ENCODE measurements at places on chromosomes 4 and X.

DNA sequence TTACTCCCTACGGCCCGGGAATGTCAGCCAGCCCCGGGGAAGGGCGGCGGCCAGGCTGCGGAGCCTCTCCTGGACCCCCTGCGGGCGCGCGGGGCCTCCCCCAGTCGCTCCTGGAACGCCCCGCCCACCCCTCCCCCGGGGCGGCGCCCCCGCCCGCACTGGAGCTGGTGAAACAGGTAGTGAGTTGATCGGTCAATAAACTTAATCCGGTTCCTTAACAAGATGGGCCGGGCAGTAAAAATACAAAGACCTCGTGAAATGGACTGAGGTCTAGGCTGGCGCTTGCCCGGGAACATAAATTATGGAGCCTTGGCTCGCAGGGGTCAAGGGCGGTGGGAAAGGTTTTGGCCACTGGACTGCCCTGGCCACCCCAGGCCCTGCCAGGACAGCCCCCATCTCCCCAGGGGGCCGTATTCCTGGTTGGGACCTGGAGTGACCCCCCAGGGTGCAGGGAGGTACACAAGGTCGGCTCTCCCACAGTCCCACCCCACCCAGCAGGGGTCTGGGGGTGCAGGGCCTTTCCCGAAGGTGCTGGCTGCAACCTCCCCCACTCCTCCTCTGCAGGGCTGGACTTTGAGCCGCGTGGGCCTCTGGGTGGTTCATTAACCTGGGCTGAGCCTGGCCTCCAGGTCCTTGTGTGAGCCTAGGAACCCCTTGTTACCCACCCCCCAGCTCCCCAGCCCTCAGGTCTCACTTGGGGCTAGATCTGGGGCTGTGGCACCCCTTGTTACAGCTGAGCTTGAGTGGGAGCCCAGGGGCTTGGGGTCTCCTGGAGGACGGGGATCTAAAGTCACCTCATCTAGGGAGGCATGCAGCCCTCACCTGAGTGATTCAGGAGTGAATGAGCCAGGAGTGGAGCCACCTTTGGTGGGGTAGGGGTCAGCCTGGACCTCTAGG lies 2.5 kb downstream of the FGFR3 start:
- DNase-seq = peak; percentile 88

- DNase-seq = peak; percentile 62
Measured at GRCh38 chr4:86935853-86936733, 1.3 kb downstream of the AFF1 start.

DNA sequence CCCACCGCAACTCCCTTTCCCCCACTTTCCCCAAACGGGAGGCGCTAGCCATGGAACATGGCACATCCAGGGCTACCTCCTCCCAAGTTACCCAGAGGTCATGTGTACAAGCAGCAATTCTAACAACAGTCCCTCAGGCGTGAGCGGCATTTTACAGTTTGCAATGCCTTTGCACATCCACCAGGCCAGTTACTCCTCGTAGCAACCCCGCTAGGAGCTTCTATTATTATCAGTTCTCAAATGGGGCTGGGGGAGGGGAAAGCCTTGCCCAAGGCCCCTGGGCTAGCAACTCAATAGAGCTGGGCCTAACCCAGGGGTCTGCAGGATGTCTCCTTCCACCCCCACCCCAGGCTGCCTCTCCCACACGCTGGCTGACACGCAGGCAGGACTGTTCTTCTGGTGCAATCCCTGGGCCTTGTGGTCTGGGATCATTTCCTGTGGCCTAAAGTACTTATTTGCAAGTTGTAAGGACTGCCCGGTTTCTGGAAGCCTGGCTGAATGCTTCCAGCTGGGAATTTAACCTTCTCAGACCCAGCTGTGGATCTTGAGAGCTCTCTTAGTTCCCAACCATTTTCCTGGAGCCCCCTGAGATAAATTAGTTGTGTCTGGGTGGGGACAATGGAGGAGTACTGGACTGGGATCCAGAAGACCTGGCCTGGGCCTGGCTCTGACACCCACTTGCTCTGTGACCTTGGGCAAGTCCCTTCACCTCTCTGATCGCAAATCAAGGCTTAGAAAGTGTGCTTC lies 27.7 kb downstream of the PJA1 start:
- no peak for DNase-seq

DNA sequence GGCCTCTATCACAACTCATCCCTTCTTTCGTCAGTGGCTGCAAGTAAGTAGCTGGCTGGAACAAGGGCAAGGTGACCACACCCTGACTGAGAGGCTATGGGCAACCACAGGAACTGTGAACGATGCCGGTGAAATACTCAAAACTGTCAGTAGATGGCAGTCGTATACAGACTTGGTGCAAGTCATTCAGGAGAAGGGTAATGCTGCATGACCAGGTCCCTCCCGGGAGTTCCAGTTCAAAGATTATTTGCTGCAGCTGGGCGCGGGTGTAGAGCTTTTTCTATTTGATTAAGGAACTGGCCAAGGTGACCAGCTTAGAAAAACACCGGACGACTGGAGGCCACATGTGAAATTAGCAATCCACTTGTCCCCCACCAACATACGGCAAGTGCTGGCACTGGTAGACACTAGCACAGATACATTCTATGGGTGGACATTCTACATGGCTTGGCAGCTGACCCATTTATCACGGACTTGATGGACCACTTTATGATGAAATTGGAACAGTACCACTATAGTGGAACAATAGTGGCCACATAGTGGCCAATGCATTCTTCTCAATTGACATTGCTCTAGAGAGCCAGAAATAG lies 726.6 kb downstream of the TRAM1L1 start:
- DNase-seq = peak; percentile 82

- DNase-seq = no peak
Measured at GRCh38 chr4:146176891-146177290, 1.4 kb downstream of the LSM6 start.

DNA sequence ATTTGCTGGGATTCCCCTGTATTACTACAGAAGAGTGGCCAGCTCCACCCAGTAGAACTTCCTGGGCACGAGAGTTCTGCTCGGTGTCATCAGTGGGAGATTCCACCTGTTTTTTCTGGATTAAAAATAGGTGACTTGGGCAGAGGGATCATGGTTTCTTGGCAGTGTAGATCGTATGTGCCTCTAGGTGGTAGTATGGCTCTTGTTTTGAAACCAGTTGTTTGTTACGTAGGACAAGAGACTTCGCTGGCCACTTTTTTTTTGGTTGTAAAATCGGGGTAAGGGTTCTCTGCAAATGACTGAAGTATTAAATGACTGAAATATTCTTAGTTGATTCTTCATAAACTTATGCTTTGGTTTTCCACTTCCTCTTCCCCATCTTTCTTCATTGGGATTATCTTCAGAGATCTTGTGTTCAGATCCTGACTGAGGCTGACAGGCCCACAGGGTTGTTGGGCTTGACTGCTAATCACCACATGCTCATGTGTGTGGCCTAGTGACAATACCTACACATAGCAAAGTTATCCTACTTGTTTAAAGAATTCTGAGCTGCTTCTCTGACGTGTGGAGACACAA lies 43.8 kb upstream of the WDR1 start:
- DNase-seq = peak; percentile 18

GRCh38 chr4:187176261-187176910 lies 452.7 kb upstream of the FAT1 start:
- DNase-seq = no peak

DNA sequence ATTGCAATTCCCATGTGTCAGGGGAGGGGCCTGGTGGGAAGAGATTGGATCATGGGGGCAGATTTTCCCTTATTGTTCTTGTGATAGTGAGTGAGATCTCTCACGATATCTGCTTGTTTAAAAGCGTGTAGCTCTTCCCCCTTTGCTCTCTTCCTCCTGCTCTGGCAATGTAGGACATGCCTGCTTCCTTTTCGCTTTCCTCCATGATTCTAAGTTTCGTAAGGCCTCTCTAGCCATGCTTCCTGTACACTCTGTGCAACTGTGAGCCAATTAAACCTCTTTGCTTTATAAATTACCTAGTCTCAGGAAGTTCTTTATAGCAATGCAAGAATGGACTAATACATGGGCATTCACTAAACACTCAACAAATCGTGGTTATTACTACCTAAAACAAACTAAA lies 37.2 kb upstream of the PAPSS1 start:
- DNase-seq = no peak

- no peak for DNase-seq
Measured at GRCh38 chrX:1355131-1356046, 18.8 kb downstream of the IL3RA start.

- peak; percentile 8 for DNase-seq
Measured at GRCh38 chr4:56575820-56576429, 70.3 kb downstream of the ARL9 start.
